GM04503 (cell line): ENCODE measurements at places on chromosomes 4 and X.

GRCh38 chr4:7045961-7046921, 3.1 kb downstream of the TADA2B start:
- no peak for DNase-seq

DNA sequence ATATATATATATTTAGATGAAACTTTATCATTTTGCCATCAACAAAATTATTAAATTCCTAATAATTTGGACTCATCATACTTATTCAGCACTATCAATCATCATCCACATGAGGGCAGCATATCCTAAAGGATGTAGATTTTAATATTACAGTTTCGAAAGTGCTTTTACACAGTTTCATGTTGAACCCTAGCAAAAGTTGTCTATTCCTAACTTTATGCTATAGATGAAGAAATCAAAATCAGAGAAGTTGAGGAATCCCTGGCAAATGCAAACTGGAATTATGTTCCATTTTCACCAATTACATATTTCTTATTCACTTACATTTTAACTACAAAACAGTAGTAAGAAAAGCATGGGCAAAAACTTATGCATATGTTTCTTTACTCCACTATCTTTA, 36.6 kb upstream of the UGT2A1 start:
- no peak for DNase-seq

GRCh38 chr4:118790544-118790943, 45.4 kb downstream of the SEC24D start:
- DNase-seq = no peak

GRCh38 chr4:118154649-118155048, 120.4 kb downstream of the NDST3 start:
- DNase-seq = no peak

GRCh38 chrX:74788545-74789086, 136.6 kb downstream of the NEXMIF start:
- no peak for DNase-seq

- DNase-seq = no peak
Observed at GRCh38 chr4:23134331-23134730, 441.6 kb downstream of the GBA3 start.

DNA sequence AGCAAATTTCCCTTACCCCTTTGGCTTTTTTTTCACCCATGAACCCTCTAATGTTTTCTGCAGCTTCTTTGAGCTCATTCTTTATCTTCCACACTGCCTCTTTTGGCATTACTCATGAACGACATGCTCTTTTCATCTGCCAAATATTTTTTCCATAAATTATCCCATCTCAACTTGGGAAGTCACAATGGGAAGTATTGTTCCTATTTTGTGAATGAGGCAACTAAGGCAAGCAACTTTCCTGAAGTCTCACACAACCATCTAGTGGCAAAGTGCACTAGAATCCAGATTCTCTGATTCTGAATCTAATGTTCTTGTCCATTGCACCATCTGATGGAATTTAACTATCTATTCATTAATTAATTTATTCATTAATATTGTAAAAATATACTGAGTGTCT, 625 bp downstream of the RTL9 start:
- no peak for DNase-seq

GRCh38 chr4:72942565-72942964, 127.0 kb downstream of the COX18 start:
- no peak for DNase-seq

DNA sequence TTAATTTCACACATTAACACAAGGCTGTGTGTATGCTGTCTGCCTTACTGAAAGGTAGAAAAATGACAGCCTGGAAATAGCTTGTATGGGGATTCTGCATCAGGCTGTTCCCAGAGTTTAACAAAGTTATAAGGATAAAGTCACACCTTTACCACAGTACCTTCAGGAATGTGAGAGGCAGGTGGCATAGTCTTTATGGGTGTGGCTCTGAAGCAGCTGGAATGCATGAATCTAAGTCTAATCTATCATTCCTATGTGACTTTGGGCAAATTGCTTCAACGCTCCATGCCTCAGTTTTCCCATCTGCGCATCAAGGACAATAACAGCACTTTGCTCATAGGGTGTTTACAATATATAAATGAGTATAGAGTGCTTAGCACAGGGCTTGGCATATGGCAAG, 84.2 kb upstream of the EGFL6 start:
- no peak for DNase-seq

DNA sequence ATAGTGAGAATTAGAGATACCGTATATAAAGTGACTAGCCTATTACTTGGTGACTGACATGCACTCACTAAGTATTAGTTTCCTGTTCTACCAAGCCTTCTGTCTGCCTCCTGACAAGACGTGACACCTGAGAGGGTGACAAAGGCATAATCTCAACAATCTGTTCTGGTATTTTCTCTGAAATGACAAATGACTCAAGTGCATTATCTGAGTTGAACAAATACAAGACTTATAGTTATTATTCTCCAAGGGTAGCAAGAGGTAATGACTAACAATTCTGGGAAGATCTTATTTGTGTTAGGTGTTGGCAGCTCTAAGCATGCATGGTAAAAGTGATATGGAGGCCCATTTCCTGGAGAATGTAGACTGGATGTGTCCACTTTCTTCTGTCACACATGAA, 60.6 kb downstream of the SYTL5 start:
- no peak for DNase-seq

GRCh38 chr4:162154862-162155540, 8.8 kb downstream of the FSTL5 start:
- DNase-seq = no peak

DNA sequence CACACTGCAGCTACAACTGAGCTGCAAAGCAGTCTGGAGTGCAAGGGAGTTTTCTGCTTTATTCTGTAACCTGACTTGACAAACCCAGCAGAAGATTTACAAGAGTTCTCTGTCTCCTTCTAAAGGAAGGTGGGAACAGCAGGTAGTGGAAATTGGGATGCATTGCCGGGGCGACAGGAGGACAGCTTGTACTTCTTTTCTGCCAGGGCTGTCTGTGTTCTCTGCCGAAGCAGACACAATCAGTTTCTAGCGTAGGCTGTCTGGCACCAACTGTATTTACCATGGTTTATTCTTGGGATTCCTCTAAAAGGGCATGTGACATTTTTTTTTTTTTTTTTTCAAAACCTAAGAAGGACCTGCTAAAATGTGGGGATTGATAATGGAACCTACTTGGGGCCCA, 190.8 kb upstream of the GK2 start:
- no peak for DNase-seq

- no peak for DNase-seq
Observed at GRCh38 chr4:3752022-3752421, 14.2 kb upstream of the ADRA2C start.

DNA sequence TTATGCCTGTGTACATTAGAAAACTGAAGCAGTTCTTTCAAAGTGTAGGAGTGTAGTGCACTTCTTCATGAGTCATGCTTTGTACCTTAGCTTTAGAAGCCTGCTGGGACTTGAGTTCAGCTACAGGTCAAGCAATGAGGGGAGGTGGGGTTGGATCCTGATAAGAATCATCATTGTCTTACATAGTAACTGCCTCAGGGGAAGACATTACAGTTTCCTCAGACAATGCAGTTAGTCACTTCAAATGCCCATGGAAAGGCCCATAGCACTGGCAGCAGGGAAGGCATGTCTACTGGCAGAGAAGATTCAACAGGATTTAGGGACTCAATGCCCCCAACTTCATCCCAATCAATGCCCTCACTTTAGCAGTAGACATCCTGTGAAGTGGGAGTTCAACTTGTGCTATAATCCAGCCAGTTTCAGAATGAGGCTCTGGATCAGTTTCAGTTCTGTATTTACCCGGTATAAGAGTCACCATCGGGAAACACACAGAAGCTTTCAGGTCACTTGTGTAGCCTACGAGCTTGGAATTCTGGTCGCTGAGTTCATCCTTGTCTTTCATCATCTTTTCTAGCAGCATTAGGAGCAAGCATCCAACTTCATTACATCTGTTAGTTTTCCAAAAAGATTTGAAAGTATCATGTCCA, 1216.5 kb downstream of the RAPGEF2 start:
- no peak for DNase-seq

- no peak for DNase-seq
Observed at GRCh38 chrX:112083624-112084326, 1.2 kb upstream of the TRPC5 start.

GRCh38 chrX:18949291-18949943, 34.5 kb downstream of the PHKA2 start:
- DNase-seq = no peak

DNA sequence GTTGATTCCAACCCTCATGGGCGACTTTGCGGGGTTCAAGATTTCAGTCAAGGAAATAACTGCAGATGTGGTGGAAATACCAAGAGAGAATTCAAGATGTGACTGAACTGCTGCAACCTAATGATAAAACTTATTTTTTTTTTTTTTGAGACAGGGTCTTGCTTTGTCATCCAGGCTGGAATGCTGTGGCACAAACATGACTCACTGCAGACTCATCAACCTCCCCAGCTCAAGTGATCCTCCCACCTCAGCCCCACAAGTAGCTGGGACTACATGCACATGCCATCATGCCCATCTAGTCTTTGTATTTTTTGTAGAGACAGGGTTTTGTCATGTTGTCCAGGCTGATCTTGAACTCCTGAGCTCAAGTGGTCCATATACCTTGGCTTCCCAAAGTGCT, 19.5 kb upstream of the WDFY3 start:
- DNase-seq = no peak

DNA sequence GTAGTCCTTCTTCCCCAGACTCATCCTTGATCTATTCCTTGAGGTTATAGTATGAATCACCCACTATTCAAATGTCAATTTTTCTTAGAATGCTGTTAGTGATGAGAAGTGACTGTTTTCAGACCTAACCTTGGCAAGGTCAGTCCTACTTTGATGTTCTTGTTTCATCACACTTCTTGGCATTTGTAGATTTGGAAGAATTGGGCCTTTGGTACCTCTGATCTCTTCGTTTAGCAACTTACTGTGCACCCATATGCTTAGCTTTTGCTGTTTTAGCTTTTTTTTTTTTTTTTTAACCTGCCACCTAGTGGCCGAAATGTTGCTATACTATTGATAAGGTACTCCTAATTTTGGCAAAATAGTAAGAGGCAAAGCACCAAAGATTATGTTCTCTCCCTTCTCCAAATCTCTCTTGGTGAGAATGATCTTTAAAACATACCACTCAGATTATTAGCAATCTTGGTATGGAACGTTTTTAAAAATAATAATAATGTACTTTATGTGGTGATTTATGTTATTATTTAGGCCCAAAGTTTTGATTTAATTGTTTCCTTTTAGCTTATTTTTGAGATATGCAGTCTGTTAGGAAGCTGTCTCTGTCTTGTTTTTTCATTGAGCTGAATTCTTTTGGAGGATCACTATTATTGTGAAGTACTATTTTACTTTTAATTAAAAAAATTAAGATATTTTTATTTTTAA, 16.6 kb downstream of the DCK start:
- peak; percentile 27 for DNase-seq

- peak; percentile 40 for DNase-seq
Observed at GRCh38 chrX:48558271-48558670, 16.0 kb upstream of the RBM3 start.

GRCh38 chr4:159175085-159175988, 72.5 kb downstream of the RAPGEF2 start:
- peak; percentile 45 for DNase-seq

DNA sequence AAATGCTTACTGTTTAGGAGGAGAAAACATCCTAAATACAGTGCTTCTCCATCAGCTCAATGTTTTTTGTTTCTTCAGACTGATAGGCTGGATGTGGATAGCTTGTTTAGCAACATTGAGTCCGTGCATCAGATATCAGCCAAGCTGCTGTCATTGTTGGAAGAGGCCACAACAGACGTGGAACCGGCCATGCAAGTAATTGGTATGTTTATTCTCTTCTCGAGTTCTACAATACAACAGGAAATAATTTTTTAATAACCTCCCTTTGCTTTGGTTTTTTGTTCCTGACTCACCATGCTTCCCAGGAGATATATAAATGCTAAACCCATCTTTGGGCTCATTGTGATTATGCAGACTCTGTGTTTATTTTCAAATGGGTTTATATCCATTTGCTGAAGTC, 60.9 kb downstream of the ARHGEF38 start:
- DNase-seq = no peak

DNA sequence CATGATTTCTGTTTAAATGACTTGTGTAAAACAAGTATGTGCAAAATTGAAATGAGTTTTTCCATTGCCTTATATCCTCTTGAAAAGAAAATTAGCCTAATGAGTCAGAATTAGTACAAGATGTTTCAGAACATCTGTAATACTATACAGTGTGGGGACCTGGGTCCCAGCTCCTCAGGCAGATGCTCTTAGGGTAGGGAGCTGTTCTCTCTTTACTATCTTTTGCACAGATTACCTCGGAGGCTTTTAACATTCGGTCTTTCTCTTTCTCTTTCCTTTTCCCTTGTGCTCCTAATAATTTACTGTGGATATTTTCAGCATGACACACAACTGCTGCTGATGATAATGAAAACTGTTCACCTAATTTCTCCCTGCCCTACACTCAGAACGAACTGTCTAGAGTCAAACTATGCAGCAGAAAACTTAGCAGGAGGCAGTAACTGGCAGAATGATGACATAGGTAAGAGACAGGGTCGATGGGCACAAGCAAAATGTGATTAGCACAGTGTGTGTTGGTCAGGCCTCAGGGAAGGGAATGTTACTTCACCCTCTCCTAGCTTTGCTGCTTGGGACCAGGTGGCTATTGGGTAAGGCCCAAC, 455.3 kb downstream of the PDHA2 start:
- DNase-seq = no peak
